ENCODE measurements at places on chromosomes 11 and 22.
A peak's percentile ranks its signal among the peaks of the same experiment; 100 is the strongest.

- DNase-seq = no peak
- H3K4me1 ChIP-seq = peaks cover 49% of the 10 kb centered on the region
- H3K27ac ChIP-seq = peak overlapping the region; percentile 96
- no peaks in the 10 kb centered on the region for H3K27me3 ChIP-seq
- H3K36me3 ChIP-seq = peaks cover 10% of the 10 kb centered on the region
Measured at GRCh38 chr11:73995731-73996130, 13.1 kb upstream of the UCP2 start.

- H3K27ac ChIP-seq = no peak overlapping the region
- H3K36me3 ChIP-seq = no peaks in the 10 kb centered on the region
Measured at GRCh38 chr11:10678101-10678500, 15.5 kb downstream of the IRAG1 start.

GRCh38 chr11:113241636-113242054 is 72.7 kb upstream of the TTC12 start:
- H3K27ac ChIP-seq = no peak overlapping the region
- H3K27me3 ChIP-seq = peaks cover 27% of the 10 kb centered on the region
- H3K36me3 ChIP-seq = no peaks in the 10 kb centered on the region

DNA sequence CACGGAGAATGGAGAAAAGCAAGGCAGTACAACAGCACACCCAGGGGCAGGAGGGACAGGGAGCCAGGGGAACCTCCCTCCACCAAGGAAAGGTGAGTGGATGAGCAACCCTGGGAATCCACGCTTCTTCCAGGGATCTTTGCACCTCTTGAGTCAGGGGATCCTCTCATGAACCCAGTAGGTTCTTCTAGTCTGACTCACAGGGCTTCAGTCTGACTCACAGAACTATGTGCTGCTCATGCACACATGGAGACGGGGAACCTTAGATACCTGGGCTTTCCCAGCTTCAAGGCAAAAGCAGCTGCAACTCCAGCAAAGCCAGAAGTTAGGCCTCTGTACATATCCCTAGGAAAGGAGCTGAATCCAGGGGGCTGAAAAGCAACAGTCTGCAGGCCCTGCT is 1021.4 kb upstream of the TENM4 start:
- no peaks in the 10 kb centered on the region for H3K4me1 ChIP-seq
- no peak overlapping the region for H3K27ac ChIP-seq
- H3K4me3 ChIP-seq = no peak overlapping the region
- no peaks in the 10 kb centered on the region for H3K27me3 ChIP-seq

- H3K4me1 ChIP-seq = no peaks in the 10 kb centered on the region
- DNase-seq = no peak
- H3K36me3 ChIP-seq = no peaks in the 10 kb centered on the region
- no peaks in the 10 kb centered on the region for H3K27me3 ChIP-seq
Measured at GRCh38 chr11:7341551-7341950, 89.8 kb downstream of the SYT9 start.

GRCh38 chr22:35341090-35341874 is 39.6 kb upstream of the HMOX1 start:
- peaks cover 5% of the 10 kb centered on the region for H3K4me1 ChIP-seq
- H3K27ac ChIP-seq = no peak overlapping the region
- no peak for DNase-seq

Measured in activated T-helper 2 cell treated with anti-CD3 and anti-CD28 coated beads, Interferon-gamma antibody, Interleukin-2, Interleukin-4, amounts not matched to agents 10 μg/mL and 5 μg/mL and 100 μg/mL, durations not matched to agents 14 hours and 24 hours and 36 hours (primary cell).